ENCODE measurements at places on chromosomes 12 and 14. TPM values are rescaled to one million over a fixed set of nuclear protein-coding genes. Genes with fewer than 3 reads are reported as not detected.
A peak's percentile ranks its signal among the peaks of the same experiment; 100 is the strongest.

SLC25A47 gene
- total RNA-seq, result 0.54 TPM

ADAMTS20 gene
- not detected for total RNA-seq

CPM gene
- 11.7 TPM for total RNA-seq

BEST3 gene
- not detected for total RNA-seq

MUCL1 gene
- total RNA-seq, result not detected

DPPA3 gene
- total RNA-seq, result not detected

BMP4 gene
- 26.1 TPM for total RNA-seq

SLC39A5 gene
- 592 TPM for total RNA-seq

GRCh38 chr12:68953536-68953935, 20.6 kb upstream of the CPM start:
- no peak overlapping the region for H3K27ac ChIP-seq
- peak; percentile 59 for DNase-seq
- H3K36me3 ChIP-seq, result no peaks in the 10 kb centered on the region
- no peak overlapping the region for H3K4me3 ChIP-seq
- no peaks in the 10 kb centered on the region for H3K27me3 ChIP-seq
- H3K4me1 ChIP-seq, result no peaks in the 10 kb centered on the region

DNA sequence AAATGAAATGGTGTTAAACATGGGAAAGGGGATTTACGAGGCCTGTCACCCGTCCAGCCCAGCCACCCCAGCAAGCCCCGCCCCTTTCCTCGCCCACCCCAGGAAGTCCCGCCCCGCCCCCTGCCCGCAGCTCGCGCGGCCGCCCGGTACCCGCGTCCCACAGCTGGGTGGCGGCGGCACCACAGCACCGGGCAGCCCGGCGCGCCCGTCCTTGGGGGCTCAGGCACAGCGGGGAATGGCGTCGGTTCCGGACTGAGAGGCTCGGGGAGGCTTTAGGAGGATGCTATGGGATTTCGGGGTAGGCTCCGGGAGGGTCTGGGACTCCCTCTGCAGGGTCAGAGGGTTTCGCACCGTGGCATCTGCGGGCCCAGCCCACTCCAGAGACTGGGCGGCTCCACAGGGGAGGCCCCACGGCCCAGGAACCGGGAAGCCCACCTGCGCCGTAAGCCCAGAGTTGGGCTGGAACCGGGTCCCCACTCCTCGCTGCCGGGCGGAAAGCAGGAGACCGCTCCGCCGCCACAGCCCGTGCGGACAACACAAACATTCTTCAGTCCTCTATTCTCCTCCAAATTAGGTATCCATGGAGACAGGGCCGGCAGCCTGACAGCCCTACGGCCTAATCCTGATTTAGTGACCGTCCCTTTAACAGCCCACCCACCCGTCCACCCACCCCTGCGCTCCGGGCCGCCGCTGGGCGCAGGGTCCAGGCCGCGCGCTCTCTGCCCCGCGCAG, 1.4 kb downstream of the FIGNL2 start:
- no peaks in the 10 kb centered on the region for H3K4me1 ChIP-seq
- H3K4me3 ChIP-seq, result peak overlapping the region; percentile 31
- H3K36me3 ChIP-seq, result no peaks in the 10 kb centered on the region
- peaks cover 36% of the 10 kb centered on the region for H3K27me3 ChIP-seq
- DNase-seq, result peak; percentile 65

- H3K36me3 ChIP-seq, result no peaks in the 10 kb centered on the region
- DNase-seq, result no peak
- no peak overlapping the region for H3K4me3 ChIP-seq
- no peak overlapping the region for H3K27ac ChIP-seq
- no peaks in the 10 kb centered on the region for H3K27me3 ChIP-seq
- H3K4me1 ChIP-seq, result no peaks in the 10 kb centered on the region
These were observed 294.3 kb downstream of the APAF1 start for GRCh38 chr12:98939350-98939749.

DNA sequence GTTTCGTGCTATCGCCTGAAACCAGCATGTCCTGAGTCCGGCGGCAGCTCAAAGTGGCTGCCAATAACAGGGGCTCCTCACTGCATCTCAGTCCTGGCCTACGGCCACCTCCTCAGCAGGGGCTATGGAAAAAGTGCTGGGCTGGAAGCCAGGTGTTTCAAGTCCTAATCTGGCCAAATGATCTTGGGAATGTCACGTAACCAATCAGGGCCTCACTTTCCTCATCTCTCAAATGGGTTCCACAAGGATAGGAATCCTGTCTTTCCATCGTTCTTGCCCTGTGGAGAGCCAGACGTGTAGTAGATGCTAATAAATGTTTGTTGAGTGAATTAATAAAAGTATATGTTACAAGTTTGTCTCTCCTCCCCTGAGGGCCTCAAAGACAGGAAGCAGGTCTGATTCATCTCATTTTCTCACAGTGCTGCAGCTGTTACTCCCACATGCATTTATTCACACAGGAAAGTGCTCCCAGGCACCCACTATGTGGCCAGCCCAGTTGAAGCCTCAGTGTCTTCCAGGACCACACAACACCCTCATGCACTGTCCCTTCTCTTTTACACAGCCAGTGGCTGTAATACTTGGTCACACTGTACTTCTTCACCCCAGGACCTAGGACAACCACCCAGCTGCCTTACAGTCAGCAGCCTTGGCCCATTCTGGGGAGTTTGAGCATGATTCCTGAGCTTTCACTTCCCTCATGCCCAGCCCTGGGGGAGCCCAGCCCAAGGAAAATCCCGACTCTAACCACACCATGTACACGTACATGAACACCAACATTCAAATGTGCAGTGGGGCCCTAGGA, 5.0 kb downstream of the CMKLR1 start:
- no peaks in the 10 kb centered on the region for H3K36me3 ChIP-seq
- H3K4me3 ChIP-seq, result no peak overlapping the region
- DNase-seq, result no peak

GRCh38 chr14:103527408-103528145, 1.4 kb upstream of the TRMT61A start:
- no peak for DNase-seq
- no peaks in the 10 kb centered on the region for H3K27me3 ChIP-seq
- peak overlapping the region; percentile 96 for H3K4me3 ChIP-seq
- H3K36me3 ChIP-seq, result no peaks in the 10 kb centered on the region

DNA sequence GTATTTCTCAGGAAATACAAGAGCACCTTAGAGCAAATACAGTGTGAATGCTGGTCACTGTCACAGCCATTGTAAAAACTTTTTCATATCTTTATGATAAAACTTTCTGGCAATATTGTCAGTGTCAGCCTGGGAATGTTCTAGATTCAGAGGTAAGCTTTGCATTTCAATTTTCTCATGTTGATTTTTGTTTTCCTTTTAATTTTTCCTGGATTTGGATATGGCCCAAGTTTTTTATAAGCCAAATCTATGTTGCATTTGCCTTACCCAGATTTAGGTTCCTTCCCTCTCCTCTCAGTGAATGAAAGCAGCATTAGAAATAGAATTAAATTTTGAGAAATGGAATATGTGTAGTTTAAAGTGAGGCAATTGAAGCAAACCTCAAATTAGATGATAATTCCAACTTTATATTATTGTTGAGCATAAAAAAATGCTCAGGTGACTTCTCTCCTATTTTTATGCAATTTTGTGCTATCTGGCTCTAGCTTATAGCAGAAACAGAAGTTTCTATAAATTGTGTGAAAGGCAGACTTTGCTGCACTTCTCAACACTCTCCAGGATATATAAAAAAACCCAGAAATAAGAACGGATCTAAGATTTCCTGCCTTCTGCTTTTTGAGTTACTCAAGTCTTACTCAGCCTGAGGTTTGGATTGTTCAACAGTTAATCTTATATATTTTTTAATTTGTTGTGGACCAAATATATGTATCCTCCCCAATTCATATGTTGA, 368.2 kb upstream of the PRICKLE1 start:
- no peaks in the 10 kb centered on the region for H3K27me3 ChIP-seq
- H3K4me3 ChIP-seq, result no peak overlapping the region
- no peaks in the 10 kb centered on the region for H3K4me1 ChIP-seq
- DNase-seq, result no peak
- no peaks in the 10 kb centered on the region for H3K36me3 ChIP-seq

- no peaks in the 10 kb centered on the region for H3K36me3 ChIP-seq
- H3K27ac ChIP-seq, result no peak overlapping the region
- no peaks in the 10 kb centered on the region for H3K4me1 ChIP-seq
- DNase-seq, result no peak
These were observed 264.3 kb downstream of the AKAP6 start for GRCh38 chr14:32593290-32593942.

DNA sequence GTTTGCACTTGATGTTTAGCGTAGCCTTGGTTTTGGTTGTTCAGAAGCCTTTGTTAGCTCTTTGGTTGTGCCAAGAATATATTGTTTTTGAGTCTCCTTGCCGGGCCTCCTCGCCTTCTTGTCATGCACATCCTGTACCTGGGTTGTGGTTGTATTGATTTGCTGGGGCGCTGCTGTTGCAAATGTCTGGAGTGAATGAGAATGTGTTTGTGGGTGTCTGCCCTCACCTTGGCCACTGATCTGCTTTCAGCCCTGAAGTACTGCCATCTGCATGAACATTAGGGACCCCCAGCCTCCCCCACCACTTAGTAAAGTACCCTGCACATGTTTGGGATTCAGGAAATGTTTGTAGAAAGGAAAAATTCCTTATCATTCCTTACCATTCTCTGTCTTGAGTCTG, 16.5 kb downstream of the PRKCH start:
- H3K36me3 ChIP-seq, result no peaks in the 10 kb centered on the region
- no peaks in the 10 kb centered on the region for H3K27me3 ChIP-seq
- H3K4me3 ChIP-seq, result no peak overlapping the region
- H3K27ac ChIP-seq, result peak overlapping the region; percentile 45
- DNase-seq, result peak; percentile 80

GRCh38 chr12:132837693-132838409, 9.2 kb upstream of the GOLGA3 start:
- no peak overlapping the region for H3K4me3 ChIP-seq
- no peaks in the 10 kb centered on the region for H3K36me3 ChIP-seq
- no peak overlapping the region for H3K27ac ChIP-seq

DNA sequence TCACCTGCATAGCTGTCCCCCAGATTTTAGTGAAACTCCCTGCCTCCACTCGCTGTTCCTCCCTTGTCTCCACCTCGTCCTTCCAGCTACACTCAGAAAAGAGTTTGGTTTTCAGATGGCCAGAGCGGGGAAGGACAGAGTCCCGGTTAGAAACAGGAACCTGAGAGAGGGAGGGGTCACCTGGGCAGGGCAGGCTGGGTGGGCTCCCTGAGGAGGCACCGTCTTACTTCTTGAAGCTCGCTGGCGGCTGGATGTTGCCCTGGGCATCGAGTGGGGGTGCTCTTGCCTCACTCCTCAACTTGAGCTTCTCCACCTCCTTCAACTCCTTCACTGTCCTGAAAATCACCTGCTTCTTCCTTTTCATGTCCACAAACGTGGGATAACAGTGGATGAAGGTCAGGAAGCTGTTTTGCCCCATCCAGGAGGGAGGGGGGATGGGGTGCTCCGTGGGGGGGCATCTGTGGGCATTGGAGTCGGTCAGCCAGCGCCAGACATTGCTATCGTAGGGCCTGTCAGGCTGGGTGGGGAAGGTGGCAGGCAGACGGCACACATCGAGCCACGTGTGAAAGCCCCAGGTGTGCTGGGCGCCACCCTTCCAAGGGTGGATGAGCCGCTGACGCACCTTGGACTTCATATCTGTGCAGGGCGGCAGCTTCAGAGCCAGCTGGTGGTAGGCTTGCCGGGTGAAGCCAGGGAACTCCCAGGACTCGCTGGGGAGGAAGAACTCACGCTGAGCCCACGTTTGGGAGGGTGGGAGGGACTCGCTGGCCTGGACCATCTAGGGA, 2.0 kb downstream of the TEX52 start:
- H3K27ac ChIP-seq, result peak overlapping the region; percentile 85
- peak; percentile 91 for DNase-seq
- H3K36me3 ChIP-seq, result no peaks in the 10 kb centered on the region

- no peaks in the 10 kb centered on the region for H3K36me3 ChIP-seq
- no peak overlapping the region for H3K4me3 ChIP-seq
- DNase-seq, result no peak
- no peaks in the 10 kb centered on the region for H3K4me1 ChIP-seq
- no peak overlapping the region for H3K27ac ChIP-seq
These were observed 181.5 kb upstream of the PRKD1 start for GRCh38 chr14:30108975-30109700.

DNA sequence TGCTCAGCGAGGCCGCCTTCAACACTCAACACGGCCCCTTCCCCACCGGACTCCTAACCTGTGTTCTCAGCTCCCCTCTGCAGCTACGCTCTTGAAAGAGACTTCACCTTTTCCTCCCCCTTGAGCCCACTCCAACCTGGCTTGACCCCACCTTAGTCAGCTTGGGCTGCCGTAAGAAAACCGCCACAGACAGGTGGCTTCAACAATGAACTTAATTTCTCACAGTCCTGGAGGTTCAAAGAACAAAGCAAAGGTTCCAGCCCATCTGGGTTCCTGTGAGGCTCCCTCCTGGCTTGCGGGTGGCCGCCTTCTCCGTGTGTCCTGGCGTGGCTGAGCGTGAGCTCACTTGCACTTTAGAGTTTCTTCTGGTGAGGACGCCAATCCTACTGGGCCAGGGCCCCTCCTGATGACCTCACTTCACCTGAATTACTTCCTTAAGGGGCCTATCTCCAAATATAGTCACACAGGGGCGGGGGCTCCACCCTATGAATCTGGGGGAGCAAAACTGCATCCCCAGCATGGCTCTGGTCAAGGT, 138.8 kb downstream of the CALM1 start:
- no peak overlapping the region for H3K27ac ChIP-seq
- peaks cover 4% of the 10 kb centered on the region for H3K4me1 ChIP-seq
- no peaks in the 10 kb centered on the region for H3K27me3 ChIP-seq
- H3K36me3 ChIP-seq, result no peaks in the 10 kb centered on the region

DNA sequence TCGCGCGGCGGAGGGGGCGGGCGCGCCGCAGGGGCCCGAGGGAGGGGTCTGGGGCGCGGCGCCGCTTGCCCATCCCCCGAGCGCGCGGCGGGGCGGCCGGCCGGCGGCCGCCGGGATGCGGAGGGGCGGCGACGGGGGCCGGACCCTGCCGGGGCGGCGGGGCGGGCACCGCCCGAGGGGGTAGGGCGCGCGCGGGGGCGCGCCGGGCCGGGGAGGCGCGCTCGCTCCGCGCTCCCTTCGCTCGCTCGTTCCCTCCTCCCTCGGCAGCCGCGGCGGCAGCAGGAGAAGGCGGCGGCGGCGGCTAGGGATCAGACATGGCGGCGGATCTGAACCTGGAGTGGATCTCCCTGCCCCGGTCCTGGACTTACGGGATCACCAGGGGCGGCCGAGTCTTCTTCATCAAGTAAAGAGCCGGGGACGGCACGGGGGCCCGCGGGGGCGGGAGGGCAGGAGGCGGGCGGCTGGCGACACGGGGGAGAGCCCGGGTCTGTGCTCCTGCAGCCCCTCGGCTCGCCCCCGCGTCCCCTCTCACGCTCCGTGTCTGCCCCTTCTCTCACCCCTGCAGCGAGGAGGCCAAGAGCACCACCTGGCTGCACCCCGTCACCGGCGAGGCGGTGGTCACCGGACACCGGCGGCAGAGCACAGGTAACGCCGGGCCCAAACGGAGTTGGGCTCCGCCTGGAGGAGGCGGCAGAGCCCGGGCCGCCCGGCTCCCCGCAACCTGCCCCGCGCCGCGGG, at the start of gene PLEKHA5:
Gene PLEKHA5, plus strand, starts transcription at position 248 of the 738 bp plus-strand sequence. Its CDS starts 67 bp downstream, at position 315.
- H3K4me1 ChIP-seq, result no peaks in the 10 kb centered on the region
- H3K27ac ChIP-seq, result peak within 1 kb of the TSS; percentile 95
- peak; percentile 76 for DNase-seq
- peak within 1 kb of the TSS; percentile 74 for H3K4me3 ChIP-seq
- no peaks in the 10 kb centered on the region for H3K36me3 ChIP-seq
- no peaks in the 10 kb centered on the region for H3K27me3 ChIP-seq

Measured in Peyer's patch (tissue), 4 donors.